ENCODE measurements at places on chromosomes 5 and 9.

DNA sequence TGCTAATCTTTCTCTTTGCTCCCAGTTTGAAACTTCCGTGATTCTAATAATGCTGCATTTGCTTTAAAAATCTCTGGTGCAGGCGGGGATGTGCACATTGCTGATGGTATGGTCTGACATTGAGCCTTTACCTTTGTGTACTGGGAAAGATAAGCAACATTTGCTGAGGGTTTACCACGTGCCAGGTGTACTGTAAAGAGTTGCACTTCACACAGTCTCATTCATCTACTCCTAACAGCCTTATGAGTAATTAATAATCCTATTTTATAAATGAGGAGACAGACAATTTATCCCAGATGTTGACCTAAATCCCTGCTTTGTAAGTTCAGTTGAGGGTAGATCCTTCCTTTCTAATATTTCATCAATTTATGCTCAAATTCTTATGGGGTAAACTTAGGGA lies 726 bp upstream of the ADGRV1 start:
- no peak for DNase-seq

GRCh38 chr5:67283275-67283987 lies 86.8 kb upstream of the CD180 start:
- no peak for DNase-seq

DNA sequence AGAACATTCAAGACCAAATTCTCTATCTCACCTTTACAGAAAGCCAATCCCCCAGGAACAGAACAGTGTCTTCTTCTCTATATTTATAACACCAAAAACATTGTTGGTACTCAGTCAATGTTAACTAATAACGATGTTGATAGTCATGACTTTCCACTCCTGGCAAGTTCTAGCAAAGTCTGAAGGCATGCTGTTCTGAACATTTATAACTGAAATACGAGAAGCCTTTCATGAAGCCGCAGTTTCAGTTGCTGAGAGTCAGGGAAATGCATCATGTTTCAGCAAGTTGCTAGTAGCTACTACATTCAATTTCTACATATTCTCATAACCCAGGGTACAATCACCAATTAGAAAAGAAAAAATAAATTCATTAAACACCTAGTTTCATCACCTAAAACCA lies 301.4 kb downstream of the PDE4D start:
- DNase-seq: no peak

DNA sequence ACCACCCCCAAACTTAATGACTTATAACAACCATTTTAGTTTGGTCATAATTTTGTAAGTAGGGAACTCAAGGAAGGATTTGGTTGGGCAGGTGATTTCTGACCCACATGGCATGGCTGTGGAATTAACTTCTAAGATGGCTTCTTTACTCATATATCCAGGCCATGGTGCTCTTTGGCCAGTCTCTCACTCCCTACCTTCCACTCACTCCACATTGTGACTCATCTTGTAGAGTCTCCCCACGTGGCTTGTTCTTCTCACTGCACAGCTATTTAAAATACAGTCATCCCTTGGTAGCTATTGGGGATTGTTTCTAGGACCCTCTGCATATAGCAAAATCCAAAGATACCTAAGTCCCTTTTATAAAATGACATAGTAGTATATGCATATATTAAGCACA lies 76.6 kb upstream of the MAST4 start:
- no peak for DNase-seq

DNA sequence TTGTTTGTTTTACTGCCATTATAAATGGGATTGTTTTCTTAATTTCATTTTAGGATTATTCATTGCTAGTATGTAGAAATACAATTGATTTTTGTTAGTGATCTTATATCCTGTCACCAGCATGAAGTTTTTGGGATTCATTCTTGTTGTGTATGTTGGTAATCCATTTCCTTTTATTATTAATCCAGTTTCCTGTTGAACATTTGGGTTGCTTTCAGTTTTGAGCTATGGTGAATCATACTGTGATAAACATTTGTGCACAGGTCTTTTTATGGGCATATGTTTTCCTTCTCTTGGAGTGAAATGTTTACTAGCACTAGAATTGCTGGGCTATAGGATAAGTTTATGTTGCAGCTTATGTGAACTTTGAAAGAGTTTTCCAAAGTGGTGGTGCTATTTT lies 69.6 kb downstream of the MAN2A1 start:
- no peak for DNase-seq

DNA sequence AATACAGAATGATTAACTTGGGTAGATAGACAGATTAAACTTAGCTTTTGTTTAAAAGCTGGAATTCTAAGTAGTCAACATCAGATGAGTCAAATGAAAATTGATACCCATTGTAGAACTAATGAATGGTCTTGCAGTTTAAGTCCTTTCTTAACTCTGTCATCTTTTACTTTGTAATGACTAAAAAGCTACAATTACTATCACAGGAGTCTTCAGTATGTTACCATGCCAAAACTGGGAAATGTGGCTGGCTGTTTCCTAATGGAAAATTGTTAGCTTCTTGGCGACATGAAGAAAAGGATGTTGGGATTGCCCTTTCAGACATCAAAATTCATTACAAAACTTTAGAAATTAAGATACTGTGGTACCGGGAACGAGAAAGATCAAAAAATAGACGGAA lies 20.2 kb upstream of the ANXA1 start:
- DNase-seq: no peak

GRCh38 chr9:137230705-137231371 lies at the start of gene SLC34A3:
Gene SLC34A3 (plus strand): TSS chr9:137230901. CDS start chr9:137231703, 802 bp downstream.
- DNase-seq: no peak

GRCh38 chr9:6938873-6939272 lies 181.1 kb downstream of the KDM4C start:
- DNase-seq: no peak

DNA sequence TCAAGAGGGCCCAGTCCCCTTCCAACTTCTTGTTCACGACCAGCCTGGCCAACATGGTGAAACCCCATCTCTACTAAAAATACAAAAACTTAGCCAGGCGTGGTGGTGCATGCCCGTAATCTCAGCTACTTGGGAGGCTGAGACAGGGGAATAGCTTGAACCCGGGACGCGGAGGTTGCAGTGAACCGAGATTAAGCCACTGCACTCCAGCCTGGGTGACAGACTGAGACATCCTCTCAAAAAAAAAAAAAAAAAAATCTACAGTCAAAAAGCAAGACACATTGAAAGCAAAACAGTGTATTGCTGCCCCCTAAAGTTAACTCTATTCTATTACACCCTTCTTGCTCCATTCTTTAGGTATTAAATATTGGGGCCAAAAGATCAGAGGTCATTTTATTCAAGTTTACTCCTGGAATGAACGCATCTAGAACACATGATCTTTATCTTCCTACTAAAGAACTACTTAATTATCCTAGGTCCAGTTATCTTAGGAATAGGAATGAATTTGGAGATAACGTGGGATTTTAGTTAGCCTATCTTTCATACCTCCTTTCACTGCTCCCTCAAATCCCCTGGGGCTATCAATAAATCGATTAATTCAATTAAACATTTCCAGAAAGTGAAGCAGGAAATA lies 2.4 kb downstream of the ATG12 start:
- peak; percentile 61 for DNase-seq

- DNase-seq: no peak
Measured at GRCh38 chr5:147534172-147534951, 24.5 kb upstream of the DPYSL3 start.

DNA sequence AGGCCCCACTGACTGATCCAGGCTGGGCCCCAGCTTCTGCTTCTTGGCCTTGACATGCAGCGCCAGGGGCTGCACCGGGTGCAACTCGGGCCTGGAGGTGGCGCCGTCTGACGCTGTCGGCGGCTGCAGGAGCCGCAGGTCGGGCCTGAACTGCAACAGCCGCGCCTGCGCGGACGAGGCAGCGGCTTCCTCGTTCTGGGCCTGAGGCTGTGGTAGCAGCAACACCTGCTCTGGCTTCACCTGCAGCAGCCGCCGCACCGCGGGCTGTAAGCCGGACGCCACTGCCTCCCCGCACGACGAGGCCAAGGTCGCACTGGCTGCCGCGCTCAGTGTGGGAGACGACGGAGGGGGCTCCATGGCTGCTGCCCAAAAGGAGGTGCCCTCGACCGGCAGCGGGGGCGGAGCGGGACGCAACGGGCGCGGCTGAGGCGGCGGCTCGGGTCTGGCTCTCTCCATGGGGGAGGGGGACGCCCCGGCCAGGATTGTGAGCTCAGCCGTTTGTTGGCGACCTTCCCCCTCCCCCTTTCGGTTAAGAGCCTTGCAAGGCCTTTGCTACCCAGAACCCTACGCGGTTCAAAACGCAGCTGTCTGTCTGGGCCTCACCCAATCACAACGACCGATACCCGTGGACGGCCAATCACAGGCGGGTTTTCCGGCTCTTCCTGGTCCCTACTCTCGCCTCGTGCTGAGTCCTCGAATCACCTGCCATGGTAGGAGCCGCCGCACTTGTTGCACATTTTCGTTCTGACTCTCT lies 438 bp downstream of the SOX30 start:
- DNase-seq: peak; percentile 90

DNA sequence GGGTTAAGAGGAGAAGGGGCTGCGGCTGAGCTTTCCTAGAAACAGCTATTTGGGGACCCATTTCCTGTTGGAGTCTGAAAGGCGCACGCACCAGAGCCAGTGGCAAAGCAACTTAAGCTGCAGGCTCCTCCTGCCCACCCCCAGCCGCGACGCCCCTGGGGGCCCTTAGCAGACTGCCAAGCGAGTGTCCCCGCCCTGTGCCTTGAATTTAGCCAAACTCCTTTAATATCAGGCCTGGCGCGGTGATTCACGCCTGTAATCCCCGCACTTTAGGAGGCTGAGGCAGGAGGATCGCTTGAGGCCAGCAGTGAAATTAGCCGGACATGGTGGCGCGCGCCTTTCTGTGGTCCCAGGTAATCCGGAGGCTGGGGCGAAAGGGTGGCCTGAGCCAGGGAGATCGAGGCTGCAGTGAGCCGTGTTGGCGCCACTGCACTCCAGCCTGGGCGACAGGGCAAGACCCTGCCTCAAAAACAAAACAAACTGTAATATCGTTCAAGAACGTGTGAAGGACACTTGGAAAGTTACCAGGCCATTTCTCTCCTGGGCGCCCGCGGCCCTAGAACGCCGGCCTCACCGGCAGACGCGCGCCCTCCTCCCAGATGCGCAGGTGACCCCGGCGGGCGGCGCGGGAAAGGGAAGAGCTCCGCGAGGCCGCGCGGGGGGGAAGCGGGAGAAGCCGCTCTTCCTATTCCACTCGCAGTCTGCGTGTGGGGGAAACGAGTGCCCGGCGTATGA lies 1.0 kb upstream of the F2R start:
- peak; percentile 72 for DNase-seq

DNA sequence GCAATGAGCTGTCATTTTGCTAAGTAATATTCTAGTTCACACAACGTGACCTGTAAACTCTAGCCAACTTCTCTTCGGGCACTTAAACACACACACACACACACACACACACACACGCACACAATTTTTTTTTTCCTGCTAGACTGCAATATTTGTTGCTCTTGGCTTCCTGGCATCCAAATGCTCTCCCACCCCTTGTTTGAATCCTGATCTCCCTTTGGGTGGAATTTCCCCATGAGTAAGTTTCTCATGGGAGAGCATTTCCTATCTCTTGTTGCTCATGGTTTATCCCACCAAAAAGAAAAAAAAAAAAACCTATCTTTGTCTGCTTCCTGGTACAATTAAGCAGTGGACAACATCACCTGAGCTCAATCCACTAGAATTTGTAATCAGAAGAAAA lies 54.7 kb upstream of the TSLP start:
- DNase-seq: no peak

GRCh38 chr5:120778491-120779484 lies 314.7 kb downstream of the PRR16 start:
- no peak for DNase-seq

DNA sequence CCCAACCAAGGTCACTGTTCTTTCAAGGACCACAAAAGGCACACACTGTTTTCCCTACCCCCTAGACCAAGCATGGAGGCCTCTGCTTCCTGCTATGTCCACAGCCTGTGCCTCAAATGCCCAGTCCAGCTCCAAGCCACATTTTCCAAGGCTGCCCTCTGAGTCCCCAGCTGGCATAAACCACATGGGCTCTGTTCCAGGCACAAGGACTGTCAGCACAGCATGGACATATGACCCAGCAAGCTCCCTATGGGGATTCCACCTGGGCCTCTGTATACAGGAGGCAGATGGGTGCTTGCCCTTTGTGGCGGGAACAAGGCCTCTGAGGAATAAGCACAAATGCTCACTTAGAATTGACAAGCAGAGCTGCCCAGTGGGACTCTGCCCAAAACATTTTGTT lies 115.2 kb downstream of the SPOCK1 start:
- DNase-seq: no peak

GRCh38 chr9:23532282-23532681 lies 293.8 kb downstream of the ELAVL2 start:
- no peak for DNase-seq

GRCh38 chr9:71302776-71303175 lies 181.4 kb upstream of the TRPM3 start:
- no peak for DNase-seq

- no peak for DNase-seq
Measured at GRCh38 chr9:9819886-9820285, 792.9 kb downstream of the PTPRD start.

GRCh38 chr5:137858223-137858916 lies 9.3 kb upstream of the MYOT start:
- no peak for DNase-seq

DNA sequence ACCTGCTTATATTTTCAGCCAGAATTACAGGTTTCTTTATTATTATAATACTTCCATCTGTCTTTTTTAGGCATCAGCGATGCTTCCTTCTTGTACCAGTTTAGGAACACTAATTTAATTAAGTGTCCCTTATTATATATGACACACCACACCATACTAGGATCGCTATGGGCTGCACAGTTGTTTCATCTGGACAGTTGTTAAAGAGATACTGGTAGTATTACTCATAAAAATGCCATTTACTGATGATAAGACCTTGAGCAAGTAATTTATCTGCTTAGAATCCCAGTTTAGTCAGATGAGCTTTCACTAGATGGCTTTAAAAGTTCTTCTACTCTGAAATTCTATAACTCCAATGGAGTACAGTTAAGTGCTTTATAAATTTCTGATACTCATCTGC lies 17.1 kb downstream of the ARSK start:
- no peak for DNase-seq

GRCh38 chr5:103532086-103532734 lies 30.4 kb downstream of the NUDT12 start:
- DNase-seq: no peak

- no peak for DNase-seq
Measured at GRCh38 chr5:131945551-131946168, at the start of gene MEIKIN. Gene MEIKIN (minus strand): TSS chr5:131945663. CDS start chr5:131945505, 158 bp downstream.

GRCh38 chr9:127817881-127818434 lies 15.3 kb downstream of the FPGS start:
- DNase-seq: no peak

DNA sequence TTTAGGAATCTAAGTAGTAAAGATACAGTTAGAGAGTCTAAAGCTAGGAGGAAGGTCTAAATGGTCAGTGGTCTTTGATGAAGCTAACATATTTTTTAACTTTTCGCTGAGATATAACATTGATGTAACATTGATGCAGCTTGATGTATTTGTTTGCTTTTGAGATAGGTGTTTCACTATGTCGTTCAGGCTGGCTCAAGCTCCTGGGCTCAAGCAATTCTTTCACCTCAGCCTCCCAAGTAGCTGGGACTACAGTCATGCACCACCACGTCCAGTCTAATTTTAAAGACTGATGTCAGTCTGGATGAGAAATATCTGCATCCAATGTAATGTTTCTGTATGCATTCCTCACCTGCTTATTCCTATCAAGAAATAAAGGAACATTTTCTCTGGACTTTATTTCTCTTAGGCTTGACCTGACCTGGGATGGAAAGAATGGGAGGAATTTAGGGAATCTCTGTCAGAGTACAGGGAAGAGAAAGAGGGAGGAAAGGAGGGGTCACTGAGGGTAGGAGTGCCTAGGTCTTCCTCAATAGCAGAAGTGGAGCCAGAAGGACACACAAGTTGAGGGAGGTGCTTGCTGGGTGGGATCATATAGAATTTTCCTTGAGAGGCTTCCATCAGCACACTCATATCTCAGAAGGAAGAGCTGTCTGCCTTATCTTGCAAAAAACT lies 101.5 kb upstream of the GPBP1 start:
- DNase-seq: no peak

Data from activated CD8-positive, alpha-beta memory T cell treated with anti-CD3 and anti-CD28 coated beads for 24 hours (primary cell).